ENCODE measurements at places on chromosomes 4 and X.

DNA sequence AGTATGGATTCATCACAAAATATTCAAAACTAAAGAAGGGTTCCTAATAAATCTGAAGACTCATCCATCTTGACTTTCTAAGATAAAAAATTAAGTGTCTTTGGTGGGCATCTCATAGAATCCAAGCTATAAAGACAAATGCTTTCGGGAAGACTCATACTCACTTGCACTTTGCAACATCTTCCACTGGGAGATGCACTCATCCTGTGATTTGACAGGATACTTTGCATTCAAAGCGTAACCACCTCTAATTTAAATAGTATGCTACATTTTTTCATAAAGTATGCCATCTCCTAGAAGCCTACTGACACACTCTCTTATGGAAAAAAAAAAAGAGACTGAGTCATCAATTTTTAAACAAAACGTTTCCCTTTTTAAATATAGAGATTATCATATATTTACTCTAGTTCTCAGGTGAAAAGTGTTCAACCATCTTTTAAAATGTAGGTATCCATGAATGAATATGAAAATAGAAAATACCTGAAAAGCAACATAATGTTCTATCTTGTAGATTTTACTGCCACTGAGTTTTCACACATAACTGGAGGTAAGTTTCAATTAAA, 119.6 kb downstream of the KLHL13 start:
- no peak for DNase-seq

- DNase-seq = no peak
Measured at GRCh38 chr4:27121830-27122229, 261.2 kb downstream of the STIM2 start.

GRCh38 chr4:6546681-6547447, 28.1 kb upstream of the MAN2B2 start:
- DNase-seq = peak; percentile 61

DNA sequence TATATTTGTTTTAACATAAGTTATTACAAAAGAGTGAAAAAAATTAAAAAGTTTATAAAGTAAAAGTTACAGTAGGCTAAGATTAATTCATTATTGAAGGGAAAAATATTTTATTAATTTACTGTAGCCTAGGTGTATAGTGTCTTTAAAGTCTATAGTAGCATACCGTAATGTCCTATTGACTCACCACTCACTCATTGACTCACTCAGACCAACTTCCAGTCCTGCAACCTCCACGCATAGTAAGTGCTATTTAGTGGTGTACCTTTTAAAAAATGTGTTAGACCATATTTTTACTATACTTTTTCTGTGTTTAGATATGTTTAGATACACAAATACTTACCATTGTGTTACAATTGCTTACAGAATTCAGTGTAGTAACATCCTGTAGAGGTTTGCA, 841.1 kb downstream of the CENPC start:
- DNase-seq = no peak

- DNase-seq = no peak
Measured at GRCh38 chr4:81743731-81744435, 272.2 kb upstream of the RASGEF1B start.

DNA sequence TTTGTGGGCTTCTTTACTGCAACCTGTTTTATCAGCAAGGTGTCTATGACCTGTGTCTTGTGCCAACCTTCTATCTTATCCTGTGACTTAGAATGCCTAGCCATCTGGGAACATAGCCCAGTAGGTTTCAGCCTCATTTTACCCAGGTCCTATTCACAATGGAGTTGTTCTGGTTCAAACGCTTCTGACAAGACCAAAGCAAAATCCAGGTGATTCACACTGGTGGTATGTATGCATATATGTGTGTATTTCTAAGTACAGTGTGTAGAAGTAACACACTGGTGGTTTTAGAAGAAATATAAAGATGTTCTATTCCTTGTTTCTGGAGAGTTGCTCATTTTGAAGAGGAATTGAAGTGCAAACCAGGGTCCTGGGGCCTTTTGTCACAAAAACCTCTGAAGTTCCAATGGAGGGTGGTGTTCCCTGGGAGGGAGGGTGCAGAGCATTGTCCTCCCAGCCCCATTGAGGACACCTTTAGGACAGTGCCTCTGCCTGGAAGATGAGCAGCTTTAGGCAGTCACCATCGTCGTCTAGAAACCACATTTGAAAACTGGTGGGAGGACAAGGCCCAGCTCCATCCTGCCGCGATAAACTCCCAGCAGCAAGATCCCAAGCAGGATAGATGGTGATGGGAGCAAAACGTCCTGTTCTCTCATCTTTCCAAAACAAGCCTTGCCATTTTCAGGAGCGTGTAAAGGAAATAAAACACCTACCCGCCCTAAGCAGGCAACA, 191.4 kb downstream of the TSPAN5 start:
- no peak for DNase-seq

DNA sequence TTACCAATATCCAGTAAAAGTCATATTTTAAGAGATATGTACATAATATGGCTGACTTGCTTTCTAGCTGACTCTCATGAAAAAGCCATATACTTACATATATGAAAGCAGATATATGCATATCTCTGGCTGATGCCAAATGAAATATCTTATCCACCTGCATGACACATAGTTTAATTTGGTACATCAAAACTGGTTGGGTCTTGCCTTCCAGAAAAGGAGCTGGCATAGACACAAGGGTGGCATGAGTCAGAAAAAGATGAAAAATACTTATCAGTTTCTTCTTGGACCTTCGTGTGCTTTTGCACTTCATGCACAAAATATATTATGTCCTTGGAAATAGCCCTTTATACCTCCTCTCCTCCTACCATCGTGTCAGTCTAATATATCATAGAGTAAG, 32.1 kb downstream of the TIGD4 start:
- DNase-seq = no peak

DNA sequence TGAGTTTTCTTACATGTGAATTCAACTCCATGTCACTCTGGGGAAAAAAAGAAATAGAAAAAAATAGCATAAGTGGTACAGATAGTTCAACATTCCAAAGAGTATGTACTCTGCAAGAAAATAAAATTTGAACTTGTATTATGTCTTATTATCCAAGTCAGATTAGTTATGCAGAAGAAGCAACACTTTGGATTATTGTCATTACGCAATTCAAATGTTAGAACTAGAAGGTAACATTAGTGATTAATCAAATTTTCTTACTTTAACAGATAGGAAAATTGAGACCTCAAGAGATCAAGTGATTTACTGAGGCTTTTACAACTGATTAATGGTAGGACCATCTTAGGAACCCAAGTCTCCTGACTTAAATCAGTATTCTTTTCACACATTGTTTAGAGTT, 159.1 kb downstream of the STIM2 start:
- DNase-seq = no peak

DNA sequence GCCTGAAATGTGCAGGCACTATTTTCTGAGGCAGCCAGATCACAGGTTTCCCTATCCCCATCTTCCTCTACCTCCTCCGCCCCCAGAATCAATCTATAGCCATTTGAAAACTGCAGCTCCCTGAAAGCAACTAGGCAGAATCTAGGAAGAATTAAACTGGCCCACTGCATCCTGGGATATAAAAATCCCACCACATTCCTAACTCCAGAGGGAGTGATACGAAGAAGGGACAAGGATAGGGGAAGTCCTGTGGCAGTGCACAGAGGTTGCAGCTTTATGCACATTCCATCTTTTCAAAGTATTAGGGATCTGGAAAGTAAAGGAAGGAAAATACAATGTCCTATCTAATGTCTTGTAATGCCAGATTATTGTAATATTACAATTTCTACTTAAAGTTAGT, 18.3 kb upstream of the HERC3 start:
- no peak for DNase-seq

GRCh38 chr4:166458756-166459155, 585.7 kb downstream of the TLL1 start:
- no peak for DNase-seq

DNA sequence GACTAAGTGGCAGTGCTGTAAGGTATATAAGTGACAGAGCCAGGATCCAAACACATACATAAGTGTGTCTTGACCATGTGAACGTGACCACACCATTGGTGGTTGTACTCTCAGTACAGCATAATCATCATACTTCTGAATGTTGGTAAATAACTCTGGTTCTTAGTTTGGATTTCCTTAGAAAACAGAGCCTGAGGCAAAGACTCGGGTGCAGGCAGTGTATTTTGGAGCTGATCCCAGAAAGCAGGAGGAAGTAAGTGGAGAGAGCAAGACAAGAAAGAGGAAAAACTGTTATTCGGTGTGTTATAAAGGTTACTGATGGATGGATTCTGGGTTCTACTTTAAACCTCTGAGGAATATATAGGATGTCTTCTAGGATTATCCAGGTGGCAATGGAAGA, 127.9 kb downstream of the SLC39A8 start:
- no peak for DNase-seq

DNA sequence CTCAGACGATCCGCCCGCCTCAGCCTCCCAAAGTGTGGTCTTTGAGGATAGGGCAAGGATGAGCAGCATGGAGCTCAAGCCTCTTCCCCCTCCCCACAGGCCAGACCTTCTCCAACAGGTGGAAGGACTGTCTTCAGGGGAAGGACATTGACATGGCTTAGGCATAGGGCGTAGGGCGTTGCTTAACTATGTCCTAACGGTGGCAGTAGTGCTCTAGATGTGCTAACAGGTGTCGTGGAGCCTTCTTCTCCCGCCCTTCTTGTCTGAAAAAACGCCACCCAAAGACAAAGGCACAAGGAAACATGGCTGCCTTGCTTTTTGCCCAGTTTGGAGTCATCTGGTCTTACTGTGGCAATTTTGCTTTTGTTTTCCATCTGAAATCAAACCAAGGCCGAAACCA, 219.8 kb downstream of the OR13H1 start:
- peak; percentile 17 for DNase-seq

DNA sequence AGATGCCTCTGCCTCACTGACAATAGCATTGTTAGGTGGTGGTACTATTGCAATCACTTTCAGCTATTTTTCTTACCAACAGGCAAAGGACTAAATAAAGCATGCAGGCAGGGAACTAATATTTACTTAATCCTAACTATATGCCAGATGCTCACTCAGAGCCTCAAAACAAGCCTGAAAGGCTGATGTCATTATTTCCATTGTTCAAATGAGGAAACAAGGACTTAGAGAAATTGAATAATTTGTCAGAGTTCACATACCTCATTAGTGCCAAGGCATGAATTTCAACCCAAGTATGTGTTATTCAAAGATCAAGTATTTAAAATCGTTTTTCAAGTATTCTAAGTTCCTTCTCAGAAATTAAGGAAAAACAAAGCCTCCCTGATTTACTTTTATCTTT, 374.9 kb upstream of the TECRL start:
- DNase-seq = peak; percentile 48

- no peak for DNase-seq
Measured at GRCh38 chr4:181293541-181293940, 949.7 kb upstream of the TENM3 start.

DNA sequence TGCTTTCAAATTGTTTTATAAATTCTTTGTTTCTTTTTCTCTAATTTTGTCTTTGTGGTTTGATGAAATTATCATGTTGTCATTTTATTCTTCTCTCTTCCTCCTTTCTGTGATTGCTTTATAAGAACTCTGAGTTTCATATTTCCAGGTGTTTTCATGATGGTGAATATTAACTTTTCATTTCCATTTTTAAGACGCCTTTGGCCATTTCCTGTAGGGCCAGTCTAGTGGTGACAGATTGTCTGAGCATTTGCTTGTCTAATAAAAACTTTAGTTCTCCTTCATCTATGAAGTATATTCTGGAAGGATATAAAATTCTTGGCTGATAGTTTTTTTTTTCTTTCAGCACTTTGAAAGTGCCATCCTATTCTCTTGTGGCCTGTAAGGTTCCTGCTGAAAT, 128.1 kb downstream of the FAM13A start:
- no peak for DNase-seq

DNA sequence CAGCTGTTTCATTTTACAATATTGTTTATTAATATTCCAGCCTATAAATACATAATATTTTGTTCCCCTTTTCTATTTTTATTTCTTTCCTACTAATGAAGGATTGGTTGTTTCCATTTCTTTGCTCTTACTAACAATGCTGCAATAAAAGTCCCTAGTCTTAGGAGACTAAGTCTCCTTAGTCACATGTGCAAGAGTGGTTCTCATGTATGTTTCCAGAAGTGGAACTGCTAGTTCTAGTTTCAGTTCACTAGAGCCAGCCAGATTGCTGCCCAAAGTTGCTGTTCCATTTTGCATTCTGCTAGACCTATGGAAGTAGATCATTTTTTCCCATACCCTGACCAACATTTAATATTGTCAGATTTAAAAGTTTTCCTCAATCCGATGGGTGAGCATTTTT, 44.3 kb downstream of the CNGA1 start:
- no peak for DNase-seq

DNA sequence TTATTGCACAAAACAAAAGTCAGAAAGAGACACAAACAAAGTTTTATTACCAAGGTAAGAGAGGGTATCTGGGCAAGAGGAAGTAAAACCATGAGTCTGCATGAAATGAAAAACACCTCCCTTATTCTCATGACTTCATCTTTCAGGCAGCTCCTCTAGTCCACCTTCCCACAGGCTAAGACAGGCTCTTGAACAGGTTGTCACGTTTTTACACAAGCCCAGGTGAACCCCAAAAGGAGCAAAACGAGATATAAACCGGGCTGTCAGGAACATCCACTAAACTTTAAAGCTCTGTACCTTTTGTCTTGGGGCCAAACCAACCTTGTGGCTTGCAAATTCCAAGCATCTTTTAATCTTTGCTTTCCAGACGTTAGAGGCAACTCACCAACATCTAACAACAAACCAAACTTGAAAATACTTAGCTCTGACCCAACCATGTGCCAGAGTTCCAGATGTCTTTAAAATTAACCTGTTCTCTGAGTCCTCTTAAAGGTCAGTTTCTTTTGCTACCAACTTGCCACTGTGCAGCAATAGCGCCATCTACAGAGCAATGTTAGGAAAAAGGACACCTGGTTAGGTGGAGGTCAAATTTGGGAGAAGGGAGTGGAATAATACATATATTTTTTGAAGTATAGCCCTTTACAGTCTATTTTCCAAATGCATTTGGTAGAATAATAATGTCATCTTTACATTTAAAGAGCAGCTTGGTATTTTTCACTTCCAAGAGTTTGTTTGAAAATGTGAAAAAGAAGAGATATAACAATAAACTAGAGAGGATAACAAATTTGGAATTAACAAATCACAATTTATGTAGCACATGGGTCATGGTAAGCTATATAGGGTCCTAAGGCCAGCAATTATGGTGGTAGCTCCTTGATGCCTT, 73.1 kb downstream of the QRFPR start:
- DNase-seq = peak; percentile 50

- DNase-seq = no peak
Measured at GRCh38 chr4:94540476-94540875, 88.7 kb downstream of the PDLIM5 start.

GRCh38 chrX:123188081-123188480, 4.0 kb downstream of the GRIA3 start:
- DNase-seq = peak; percentile 82

- DNase-seq = no peak
Measured at GRCh38 chrX:66677430-66677829, 38.6 kb upstream of the EDA2R start.

All from AG10803 (cell line).